Prostate gland (tissue), 2 donors: ENCODE measurements at places on chromosomes 11 and 22.

GRCh38 chr11:107669893-107670601 lies 41.8 kb downstream of the SLN start:
- H3K27me3 ChIP-seq, result no peaks in the 10 kb centered on the region
- DNase-seq, result no peak
- H3K27ac ChIP-seq, result no peak overlapping the region
- no peaks in the 10 kb centered on the region for H3K36me3 ChIP-seq
- no peak overlapping the region for H3K4me3 ChIP-seq

- no peaks in the 10 kb centered on the region for H3K4me1 ChIP-seq
- DNase-seq, result peak; percentile 11
- no peaks in the 10 kb centered on the region for H3K36me3 ChIP-seq
- H3K27me3 ChIP-seq, result no peaks in the 10 kb centered on the region
- H3K4me3 ChIP-seq, result peak overlapping the region; percentile 82
These were observed 615 bp downstream of the STT3A start for GRCh38 chr11:125593114-125593820.

- no peak overlapping the region for H3K4me3 ChIP-seq
- H3K27me3 ChIP-seq, result no peaks in the 10 kb centered on the region
- no peaks in the 10 kb centered on the region for H3K36me3 ChIP-seq
These were observed 45.5 kb upstream of the ME3 start for GRCh38 chr11:86717817-86718501.

GRCh38 chr22:47574556-47574955 lies 812.1 kb downstream of the TBC1D22A start:
- H3K27me3 ChIP-seq, result no peaks in the 10 kb centered on the region
- no peak overlapping the region for H3K27ac ChIP-seq
- H3K4me3 ChIP-seq, result no peak overlapping the region
- H3K36me3 ChIP-seq, result no peaks in the 10 kb centered on the region
